ENCODE measurements at places on chromosomes 2 and 18.

DNA sequence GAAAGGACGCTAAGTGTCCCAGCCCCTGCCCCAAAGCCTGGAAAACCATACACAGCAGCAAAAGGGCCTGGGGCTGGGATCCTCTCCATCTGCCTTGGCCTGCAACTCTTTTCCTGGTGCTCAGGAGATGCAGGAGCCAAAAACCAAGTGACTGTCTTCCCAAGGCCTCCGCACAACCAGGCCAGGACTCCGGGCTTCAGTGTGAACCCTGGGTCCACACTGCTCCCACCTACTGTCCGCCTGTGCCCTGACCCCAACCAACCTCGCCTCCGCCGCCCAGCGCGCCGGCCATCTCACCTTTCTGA, 1.1 kb downstream of the FEV start:
- DNase-seq: no peak

DNA sequence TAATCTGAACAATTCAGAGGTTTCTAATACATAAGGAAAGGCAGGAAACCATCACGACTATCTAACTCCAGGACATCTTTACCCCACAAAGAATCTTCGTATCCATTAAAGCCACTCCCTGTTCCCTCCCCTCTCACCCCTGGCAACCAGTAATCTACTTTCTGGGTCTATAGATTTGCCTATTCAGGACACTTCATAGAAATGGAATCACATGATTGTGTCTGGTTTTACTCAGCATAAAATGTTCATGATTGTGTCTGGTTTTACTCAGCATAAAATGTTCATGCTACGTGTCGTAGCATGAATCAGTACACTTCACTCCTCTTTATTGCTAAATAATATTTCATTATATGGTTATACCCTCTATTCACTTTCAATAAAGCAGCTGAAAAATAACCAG, 11.6 kb downstream of the FECH start:
- DNase-seq: no peak

DNA sequence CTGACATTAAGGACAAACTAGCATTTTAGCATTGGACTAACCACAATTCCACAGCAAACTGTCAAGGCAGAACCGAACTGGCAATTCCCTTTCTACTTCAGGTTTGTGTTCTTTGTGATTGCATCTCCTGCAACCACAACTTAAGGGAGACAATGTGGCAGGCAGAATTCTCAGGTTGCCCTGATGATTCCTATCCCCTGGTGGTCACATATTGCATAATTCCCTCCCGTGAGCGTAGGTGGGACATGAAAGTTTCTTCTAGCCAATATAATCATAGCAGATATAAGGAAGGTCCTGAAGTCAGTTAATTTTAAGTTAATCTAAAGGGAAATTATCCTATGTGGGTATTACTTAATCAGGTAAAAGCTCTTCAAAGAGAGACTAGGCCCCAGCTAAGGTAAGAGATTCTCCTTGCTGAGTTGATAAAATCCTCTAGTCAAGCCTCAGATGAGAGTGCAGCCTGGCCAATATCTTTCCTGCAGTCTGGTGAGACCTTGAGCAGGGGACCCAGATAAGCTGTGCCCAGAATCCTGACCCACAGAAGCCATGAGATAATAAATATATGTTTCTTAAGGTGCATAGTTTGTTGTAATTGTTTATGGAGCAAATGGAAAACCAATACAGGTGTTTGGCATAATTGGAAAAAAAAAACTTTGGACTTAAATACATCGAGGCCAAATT, 45.9 kb upstream of the TNP1 start:
- no peak for DNase-seq

DNA sequence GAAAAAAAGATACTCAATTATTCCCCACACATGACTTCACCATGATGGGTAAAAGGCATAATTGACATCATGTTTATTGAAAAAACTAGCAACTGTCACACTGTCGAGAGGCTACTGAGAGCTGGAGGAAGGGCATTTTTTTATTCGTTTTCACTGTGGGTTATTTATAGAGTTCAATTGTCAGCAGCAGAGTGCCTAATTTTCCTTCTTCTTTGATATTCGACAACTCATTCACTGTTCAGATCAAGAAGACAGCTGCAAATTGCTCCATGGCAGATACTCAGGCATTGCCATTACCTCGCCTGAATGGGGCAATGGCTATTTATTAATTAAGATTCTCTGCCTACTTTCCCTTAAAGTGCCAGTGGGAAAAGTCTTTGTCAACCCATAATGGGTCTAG, 197.5 kb upstream of the NRP2 start:
- DNase-seq: no peak

DNA sequence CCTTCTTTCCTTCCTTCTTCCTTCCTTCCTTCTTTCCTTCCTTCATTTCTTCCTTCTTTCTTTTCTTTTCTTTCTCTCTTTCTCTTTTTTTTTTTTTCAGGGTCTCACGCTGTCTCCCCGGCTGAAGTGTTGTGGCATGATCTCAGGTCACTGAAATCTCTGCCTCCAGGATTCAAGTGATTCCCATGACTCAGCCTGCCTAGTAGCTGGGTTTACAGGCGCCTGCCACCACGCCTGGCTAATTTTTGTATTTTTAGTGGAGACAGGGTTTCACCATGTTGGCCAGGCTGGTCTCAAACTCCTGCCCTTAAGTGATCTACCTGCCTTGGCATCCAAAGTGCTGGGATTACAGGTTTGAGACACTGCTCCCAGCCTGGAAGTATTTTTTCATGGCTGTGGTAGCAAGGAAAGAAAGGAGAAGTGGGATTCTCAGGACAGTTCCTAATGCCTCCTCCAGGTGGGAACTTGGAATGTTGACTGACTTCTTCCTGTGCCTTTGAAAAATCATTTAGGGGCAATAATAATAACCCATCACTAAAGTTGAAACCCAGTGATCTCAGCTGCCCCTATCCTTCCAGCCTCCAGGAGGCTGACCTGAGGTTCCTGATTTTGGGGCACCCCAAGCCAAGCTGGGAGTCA, 89.3 kb upstream of the CELF4 start:
- DNase-seq: no peak

DNA sequence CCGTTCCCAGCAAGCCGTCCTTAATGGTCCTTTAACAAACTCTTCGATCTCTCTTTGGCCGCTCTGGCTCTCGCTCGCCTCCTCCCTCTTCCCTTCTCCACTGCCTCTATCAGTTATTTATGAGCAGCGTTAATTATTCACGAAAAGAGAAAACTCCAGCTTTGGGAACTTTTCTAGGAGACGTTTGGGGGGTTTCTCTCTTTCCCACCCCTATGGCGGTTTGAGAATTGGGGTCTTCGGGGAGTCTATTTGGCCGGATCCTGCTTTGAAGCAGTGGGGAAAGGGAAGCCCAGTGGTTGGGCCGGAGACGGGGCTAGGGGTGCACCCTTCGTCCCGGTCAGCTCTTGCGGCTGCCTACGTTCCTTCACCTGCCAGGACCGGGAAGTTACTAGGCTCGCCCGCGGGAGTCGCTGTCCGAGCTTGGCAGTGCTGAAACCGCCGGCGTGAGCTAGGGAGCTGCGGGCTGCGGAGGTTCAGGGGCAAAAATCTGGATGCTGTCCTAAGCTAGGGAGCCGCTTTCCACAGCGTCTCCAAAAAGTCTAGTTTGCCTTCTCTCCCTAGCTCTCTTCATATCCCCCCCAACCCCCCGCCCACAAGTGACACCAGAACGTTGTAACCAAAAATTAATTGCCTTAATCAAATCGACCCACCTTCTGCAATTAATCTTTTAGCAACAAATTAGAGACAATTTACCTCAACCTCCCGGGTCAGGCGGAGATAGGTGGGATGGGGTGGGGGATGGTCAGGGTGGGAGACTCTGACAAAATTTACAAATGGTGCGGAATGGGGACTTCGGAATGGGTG, 8.9 kb upstream of the SKOR2 start:
- no peak for DNase-seq

- no peak for DNase-seq
Observed at GRCh38 chr18:46621871-46622270, 35.1 kb downstream of the LOXHD1 start.

DNA sequence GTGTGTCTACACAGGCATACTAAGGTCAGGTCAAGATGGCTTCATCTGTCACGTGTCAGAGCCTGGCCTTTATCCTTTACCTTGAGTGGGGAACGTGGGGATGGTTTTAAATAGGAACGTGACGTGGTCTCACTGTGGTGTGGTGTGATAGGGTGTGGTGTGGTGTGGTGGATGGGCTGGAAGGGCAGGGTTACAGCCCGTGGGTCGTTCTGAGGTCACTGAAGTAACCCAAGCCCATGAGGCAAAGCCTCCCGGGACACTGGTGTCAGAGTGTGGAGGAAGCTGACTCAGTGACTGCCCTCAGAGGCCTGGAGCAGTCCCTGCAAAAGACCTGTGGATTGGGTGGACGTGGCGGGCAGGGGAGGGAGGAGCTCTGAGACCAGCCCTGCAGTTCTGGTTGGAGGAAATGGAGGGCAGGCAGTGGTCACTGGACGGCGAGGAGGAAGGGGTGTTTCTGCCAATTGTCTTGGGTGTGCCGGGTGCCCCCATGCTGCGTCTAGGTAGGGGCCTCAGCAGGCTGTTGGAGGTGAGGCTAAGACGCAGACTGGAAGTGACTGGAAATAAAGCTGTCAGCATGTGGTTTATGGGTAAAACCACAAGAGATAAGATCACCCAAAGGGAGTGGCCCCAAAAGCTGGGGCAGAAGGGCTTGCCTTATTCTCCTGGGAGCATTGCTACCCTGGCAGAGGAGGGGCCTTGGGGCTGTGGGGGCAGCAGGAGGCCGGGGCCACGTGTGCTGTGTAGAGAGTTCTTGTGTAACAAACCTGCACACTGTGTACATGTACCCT, 84.8 kb downstream of the SH3RF3 start:
- DNase-seq: peak; percentile 54

DNA sequence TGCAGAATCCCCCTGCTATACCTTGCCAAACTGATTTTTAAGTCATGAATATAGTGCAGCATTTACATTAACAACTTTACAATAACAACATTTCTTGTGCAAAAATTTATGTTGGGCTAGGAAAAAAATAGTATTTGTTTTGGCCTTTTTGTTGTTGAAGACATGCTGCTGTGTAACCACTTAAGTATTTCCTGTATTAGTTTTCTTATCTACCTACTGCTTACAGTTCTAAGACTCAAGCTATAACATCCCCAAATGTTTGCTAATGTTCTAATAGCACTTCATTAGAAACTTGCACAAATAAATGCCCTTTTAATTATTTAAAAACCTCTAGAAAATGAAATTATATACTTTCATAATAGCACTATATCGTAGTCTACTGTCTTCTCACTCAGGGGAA, 154.3 kb upstream of the DOCK10 start:
- DNase-seq: no peak

- no peak for DNase-seq
Observed at GRCh38 chr18:31233621-31234275, 71.1 kb upstream of the DSC1 start.

DNA sequence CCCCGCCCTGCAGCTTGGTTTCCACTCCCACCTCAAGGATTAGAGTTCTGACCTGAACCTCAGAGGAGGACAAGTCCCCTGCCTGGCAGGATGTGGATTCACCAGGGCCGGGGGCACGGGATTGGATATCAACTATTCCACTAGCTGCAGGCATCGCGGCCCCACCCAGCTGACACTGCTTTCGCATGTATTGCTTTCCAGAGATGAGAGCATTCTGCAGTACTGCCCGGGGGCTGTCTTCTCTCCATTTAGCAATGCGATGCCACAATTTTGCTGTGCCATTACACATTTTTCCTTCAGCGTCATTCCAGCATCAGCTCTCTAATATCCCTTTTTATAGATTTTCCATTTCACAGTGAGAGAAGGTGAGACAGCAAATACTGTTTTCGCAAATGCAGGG, 42.0 kb downstream of the CTIF start:
- DNase-seq: no peak

GRCh38 chr2:73963385-73964120, 21.2 kb upstream of the TET3 start:
- DNase-seq: no peak

- no peak for DNase-seq
Observed at GRCh38 chr2:40189881-40190280, 262.0 kb downstream of the SLC8A1 start.

- no peak for DNase-seq
Observed at GRCh38 chr2:24409171-24409570, 48.8 kb upstream of the ITSN2 start.

DNA sequence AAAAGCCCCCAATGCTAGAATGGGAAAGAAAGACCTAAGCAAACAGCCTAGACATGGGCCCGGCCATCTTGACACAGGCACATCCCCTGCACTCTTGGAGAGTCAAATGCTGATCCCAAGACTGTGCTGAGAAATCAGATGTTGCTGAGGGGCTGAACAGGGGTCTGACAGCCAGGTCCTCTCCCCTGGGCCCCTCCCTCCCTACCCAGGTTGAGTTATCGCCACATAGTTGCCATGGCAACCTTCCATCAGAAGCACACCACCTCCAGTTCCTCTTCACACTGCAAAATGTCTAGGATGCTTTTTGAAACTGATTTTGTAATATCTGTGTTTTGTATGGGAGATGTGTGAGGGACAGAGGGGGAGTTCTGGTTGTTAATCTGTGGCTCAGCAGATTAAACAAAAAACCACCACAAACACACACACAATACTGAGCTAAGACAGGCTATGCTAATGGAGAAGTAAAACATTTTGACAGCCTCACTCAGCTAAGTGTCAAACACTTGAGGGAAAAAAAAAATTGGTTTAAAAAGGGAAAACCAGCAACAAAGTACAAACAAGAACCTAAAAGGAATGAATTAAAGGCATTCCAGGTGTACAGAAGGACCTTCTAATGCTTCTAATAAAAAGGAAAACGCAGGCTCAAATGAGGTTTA, 88.2 kb downstream of the TMEM163 start:
- DNase-seq: no peak

- DNase-seq: no peak
Observed at GRCh38 chr2:103293742-103294077, 531.9 kb downstream of the TMEM182 start.

DNA sequence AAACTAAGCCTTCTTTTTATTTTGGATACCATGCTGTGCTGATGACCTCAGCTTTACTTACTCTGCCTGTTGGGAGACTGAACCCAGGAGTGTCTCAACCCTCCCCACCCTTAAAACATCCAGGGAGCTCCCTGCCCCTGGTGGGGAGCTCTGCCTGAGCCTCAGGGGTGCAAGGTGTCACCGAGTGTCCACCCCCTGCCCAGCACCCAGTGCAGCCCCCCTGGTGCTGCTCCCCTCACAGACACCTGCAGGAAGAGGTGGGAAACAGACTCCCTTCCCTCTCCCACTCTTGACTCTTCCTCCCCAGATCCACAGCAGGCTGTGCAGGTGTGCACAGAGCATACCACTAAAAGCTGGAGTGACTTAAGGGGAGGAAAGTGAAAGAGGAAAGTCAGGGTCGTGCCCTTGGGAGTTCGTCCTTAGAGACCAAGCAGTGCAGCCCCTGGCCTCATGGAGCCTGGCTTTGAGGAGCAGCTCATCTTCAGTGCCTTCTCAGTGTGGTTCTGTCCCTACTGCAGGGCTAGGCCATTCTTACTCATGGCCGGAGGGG, 51.3 kb downstream of the MYO7B start:
- DNase-seq: no peak

- no peak for DNase-seq
Observed at GRCh38 chr2:170095380-170095779, 82.6 kb upstream of the MYO3B start.

DNA sequence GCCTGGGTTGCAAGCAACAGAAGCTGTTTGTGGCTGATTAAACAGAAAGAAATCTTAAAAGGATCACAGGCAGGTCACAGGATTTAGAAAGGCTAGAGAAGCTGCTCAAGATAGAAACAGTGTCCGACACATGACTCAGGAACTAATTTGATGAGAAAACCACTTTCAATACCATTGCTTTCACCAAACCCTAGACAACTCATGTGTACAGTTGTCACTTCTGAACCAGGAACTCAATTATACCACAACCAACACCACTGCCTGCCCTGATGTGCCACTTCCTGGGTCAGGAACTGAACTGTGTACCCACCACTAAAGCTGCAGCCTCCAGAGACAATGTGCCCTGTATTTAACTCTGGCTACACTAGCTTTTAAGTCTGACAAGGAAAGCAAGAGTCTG, 56.0 kb downstream of the TMEM247 start:
- DNase-seq: no peak

Data from activated CD4-positive, alpha-beta T cell treated with anti-CD3 and anti-CD28 coated beads for 4 hours (primary cell).